Upper lobe of right lung (tissue), 1 donor: ENCODE measurements at places on chromosomes 12 and 14. TPM values are rescaled to one million over a fixed set of nuclear protein-coding genes. Genes with fewer than 3 reads are reported as not detected.

Gene PMCH
- not detected for total RNA-seq

Gene SMCO2
- total RNA-seq, result 0.38 TPM

GRCh38 chr12:761256-761655 is 8.9 kb downstream of the WNK1 start:
- DNase-seq, result no peak
- H3K36me3 ChIP-seq, result peaks cover 7% of the 10 kb centered on the region
- H3K4me1 ChIP-seq, result peaks cover 44% of the 10 kb centered on the region
- H3K27ac ChIP-seq, result no peak overlapping the region
- no peaks in the 10 kb centered on the region for H3K27me3 ChIP-seq

DNA sequence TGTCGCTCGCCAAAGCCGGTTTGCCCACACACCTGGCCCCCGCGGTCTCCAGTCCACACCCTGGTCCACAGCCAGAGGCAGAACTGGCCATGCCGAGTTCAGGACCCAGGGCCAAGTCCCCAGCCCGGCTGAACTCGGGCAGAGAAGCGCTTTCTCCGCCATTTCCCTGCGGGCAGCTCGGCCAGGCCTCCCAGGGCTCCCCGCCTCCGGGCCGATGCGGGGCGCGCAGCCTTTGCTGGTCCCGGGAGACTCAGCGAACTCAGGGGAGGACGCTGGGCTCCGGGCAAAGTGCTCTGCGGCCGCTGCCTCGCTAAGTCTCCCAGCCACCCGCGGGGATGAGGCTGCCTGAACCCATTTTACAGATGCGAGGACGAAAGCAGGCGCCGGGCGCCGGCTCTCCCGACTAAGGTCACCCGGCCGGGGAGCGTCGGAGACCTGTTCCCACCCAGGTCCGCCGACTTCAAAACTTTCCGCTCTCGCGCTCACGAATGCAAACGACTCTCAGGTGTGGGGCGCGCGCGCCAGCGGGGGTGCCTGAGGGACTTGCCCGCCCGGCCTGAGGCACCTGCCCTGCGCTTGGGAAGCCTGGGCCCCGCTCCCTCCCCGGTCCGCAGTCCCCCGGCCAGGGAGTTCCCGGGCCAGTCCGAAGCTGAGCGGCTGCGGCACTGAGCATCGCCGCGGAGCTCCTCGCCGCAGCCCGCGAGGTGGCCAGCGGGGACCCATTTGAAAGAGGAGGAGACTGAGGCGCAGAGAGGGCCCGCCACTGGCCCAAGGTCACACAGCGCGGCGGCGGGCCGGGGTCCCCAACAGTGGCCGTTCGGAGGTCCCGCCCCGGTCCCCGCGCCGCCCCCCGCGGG is 627 bp downstream of the TESC start:
- DNase-seq, result peak; percentile 65
- H3K36me3 ChIP-seq, result no peaks in the 10 kb centered on the region
- H3K4me3 ChIP-seq, result peak overlapping the region; percentile 61
- H3K27ac ChIP-seq, result no peak overlapping the region
- H3K27me3 ChIP-seq, result peaks cover 43% of the 10 kb centered on the region

Gene BCL11B
- total RNA-seq, result 2.4 TPM

DNA sequence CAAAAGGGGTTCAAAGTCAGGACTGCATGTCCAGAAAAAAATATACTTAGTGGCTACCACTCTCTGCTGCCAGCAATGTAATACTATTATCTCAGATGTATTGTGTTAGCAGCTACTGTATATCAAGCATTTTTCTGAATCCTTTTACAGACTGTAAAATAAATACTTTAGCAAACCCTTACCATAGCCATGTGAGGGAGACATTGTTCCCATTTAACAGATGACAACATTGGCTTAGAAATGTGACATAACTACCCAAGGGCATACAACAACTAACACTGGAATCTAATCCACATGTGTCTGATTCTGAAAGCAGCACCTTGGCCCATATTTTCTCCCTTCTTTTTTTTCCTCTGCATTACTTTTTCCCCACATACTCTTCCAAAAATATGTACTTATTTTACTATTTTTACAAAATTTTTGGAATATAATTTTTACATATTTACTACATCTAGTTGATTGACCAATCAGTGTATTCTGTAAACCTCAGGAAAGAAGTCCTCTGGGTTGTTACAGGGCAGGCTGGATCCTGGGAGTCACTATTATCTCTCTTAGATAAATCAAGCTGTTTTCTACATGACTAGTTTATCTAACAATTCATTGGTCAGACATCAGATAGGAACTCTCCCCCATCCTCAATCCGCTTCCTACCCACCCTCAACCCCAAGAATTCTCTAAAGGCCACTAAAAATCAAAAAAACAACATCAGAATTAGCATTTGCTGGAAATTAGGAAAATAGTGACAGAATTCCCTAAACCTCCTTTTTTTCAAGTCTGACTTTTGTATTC is 154.1 kb downstream of the BTG1 start:
- H3K36me3 ChIP-seq, result no peaks in the 10 kb centered on the region
- no peaks in the 10 kb centered on the region for H3K27me3 ChIP-seq
- DNase-seq, result no peak
- H3K27ac ChIP-seq, result no peak overlapping the region

DNA sequence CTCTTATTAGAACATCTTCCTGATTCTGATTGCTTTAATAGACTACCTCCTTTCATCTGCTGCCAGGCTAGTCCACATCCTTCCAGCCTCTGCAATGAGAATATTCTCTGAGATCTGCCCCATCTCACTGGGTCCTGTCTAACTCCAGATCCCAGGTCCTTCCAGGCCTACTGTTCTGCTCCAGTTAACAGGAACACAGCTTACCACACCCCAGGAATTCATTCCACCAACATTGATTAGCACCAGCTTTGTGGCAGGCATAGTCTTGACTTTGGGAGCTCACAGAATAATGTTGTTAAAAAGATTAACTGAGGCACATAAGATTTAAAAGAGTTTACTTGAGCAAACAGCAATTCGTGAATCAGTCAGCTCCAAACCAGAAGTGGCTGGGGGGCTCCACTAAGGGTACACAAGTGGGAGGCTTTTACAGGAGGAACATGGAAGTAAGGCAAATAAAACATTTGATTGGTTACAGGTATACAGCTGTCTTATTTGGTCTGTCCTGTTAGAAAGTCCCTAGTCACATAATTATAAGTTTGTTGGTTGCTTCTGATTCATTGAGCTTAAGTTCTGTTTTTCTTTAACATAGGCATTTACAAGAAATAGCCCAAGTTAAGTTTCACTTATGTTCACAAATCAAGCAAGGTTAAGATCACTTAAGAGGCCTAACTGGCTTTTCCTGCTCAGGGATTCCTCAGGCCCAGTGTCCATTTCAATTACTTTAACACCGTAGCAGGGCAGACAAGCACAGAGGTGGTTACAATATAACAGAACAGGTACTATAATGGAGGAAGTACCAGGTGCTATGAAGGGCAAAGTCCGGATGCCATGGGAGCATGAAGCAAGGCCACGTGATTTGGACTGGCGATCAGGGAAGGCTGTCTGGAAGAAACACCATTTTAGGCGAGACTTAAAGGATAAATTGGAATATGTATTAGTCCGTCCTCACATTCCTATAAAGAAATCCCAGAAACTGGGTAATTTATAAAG is 12.2 kb upstream of the MYH7 start:
- H3K36me3 ChIP-seq, result no peaks in the 10 kb centered on the region
- H3K27me3 ChIP-seq, result peaks cover 13% of the 10 kb centered on the region
- H3K4me1 ChIP-seq, result no peaks in the 10 kb centered on the region
- no peak for DNase-seq

DNA sequence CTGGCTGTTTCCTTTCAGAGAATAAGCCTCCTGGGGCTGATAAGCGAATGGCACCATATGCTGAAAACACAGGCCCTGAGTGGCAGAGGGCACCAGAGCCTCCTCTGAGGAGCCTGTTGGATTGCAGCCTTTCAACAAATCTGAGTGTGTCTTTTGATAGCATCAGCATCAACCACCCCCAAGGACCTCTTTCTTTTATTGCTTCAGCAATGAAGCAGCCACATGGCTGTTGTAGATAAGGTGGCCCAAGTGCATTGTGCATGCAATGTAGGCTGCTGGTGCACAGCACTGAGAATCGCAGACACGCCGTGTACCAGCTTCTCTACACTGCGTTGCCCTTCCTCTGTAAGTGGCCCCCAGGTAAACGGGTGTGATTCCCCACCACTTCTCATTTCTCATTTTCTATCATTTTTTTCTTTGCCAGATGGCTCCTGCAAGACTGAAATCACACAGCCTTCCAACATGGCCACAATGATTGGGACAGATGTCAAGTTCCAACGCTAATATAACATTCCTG is 191.7 kb downstream of the DAD1 start:
- no peak overlapping the region for H3K4me3 ChIP-seq
- DNase-seq, result no peak
- no peak overlapping the region for H3K27ac ChIP-seq
